ENCODE measurements at places on chromosomes 2 and 18.

DNA sequence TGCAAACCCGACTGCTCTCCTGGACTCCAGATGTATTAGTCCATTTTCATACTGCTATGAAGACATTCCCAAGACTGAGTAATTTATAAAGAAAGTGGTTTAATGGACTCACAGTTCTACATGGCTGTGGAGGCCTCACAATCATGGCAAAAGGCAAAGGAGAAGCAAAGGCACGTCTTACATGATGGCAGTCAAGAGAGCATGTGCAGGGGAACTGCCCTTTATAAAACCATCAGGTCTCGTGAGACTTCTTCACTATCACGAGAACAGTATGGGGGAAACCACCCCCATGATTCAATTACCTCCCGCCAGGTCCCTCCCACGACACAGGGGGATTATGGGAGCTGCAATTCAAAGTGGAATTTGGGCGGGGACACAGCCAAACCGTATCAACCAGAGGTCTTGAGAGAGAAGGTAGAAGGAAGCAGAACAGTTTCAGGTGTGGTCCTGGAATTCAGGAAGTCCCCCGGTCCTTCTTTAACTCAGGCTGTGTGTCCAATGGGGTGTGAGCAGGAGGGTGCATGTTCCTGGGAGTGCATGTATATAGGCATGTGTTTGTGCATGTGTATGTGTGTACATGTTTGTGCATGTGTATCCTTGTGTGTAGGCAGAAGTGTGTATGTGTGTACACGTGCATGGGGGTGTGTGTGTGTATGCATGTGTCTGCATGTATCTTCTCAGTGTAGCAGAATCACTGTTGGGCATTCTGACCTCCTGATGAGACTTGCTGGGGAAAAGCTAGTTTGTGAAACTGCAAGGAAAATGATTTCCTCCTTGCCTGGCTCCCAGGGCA, 46.2 kb downstream of the GREB1 start:
- DNase-seq, result no peak

DNA sequence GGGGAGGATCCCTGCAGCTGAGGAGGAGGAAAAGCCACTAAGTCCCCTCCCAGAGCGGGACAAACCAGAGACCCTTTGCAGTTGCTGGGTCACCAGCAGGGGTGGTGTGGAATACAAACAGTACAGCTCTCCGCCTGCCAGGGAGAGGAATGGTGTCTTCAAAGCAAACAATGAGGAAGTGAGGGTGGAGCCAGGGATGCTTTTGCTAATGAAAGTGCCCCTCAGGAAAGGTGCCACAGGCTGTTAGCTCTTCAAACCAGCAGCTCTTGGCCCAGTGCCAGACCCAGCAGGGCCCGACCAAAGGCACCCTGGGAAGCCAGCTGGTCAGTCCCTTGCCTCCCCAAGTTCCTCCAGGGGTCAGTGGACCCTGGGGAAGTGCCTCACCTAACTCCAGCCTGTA, 102.8 kb downstream of the HIBCH start:
- DNase-seq, result no peak

GRCh38 chr2:208501206-208501605, 94.6 kb downstream of the PTH2R start:
- no peak for DNase-seq

GRCh38 chr18:33369711-33370449, 70.6 kb downstream of the CCDC178 start:
- no peak for DNase-seq

- DNase-seq, result no peak
Observed at GRCh38 chr18:11219571-11219970, 70.2 kb upstream of the PIEZO2 start.

DNA sequence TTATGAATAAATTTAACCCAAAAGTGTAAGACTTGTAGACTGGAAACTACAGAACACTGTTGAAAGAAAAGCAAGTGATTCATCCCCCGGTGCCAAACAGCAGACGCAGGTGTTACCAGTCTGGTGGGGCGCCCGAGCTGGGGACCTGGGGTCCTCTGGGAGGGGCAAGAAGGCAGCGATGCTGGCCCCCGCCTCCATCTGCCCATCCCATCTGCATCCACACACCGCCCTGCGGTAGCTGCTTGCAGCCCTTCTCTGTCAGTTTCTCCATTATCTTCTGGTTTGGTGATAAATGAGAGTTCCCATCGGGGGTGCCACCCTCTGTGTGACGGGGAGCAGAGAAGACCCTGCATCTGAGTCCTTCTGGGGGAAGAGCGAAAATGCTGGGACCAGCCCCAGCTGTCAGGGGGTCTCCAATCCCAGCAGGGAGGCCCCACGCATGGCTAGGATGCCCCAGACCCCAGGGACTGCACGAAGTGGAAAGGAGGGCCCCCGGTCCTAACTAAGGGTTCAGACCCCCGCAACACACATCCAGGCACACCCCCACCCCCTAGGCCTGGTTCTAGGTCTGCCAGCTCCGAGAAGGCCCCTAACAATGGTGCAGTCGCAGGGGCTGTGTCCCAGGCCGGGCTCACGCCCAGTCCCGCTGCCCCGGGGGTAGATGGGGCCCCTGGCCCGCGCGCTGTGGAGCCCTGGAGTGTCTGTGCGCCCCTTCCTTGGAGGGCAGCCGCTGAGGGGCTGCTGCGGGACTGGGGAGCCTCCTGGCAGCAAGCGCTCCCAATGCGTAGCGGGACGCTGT, 686 bp upstream of the RGPD8 start:
- DNase-seq, result no peak

DNA sequence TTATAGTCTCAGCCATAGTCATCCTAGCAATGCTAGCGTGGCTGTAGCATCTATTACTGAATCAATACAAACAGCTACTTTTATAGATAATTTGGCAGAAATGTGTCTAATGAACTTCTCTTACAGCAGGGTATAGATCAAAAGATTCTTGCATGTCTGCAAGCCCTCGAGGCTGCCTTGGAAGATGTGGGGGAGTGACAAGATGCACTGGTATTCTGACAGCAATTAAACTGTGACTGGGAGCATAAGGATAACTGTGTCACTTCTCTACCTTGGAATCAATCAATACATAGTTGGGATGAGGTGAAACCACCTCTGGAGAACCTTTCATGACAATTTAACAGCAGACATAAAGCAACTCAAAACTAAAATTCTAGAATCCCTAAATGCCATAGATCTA, 59.3 kb upstream of the MYO3B start:
- no peak for DNase-seq

DNA sequence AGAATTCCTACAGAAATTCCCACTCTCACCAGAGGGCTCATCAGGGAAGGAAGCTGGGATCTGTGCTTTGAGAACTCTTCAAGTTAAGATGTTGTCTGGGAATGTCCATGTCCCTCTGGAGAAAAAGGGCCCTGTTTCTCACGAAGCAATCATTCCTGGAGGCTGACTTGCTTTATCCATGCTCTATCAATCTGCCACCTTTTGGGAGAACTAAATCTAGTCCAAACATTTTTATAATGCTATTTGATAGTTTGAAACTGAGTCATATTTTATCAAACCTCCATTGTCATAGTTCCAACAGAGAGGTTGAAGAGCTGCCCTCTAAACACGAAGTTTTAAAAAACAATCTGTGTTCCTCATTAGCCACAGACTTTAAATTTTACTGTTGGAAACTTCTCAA, 219.2 kb downstream of the MTX2 start:
- no peak for DNase-seq

DNA sequence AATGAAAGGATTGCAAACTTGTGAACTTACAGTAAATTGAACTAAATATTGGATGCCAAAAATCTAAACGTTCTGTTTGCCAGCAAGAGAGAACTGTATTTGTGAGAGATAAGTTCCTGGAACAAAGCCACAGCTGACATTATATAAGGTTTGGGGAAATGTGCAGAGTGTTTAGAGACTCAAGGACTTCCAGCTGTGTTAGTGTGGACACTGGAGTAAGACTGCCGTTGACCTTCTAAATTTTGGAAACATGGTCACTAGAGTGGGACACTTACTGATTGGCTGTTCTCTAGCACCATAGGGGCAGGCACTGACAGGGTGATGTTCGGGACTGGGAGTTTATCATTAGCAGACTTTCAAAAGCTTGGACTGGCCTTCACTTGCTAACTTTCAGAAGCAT, 40.5 kb downstream of the SCN9A start:
- DNase-seq, result no peak

DNA sequence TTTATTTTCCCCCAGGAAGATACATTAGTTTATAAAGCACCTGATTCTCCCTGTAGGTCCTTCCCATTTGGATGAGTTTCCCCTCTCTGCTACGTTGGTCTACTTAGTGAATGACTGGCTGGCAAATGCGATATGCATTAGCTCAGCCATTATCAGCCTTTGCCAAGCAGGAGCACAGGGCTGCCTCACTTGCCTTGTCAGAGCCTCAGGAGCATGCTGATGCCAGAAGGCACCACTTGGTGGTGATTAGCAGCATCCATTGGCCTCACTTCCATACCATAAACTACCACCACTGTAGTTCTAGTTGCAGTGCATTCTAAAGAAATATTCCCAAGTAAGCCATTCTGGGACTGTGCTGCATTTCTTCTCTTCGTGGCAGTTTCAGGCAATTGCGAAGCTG, 442.8 kb upstream of the CHST9 start:
- no peak for DNase-seq

- DNase-seq, result no peak
Observed at GRCh38 chr2:44843641-44844310, 97.7 kb upstream of the SIX3 start.

DNA sequence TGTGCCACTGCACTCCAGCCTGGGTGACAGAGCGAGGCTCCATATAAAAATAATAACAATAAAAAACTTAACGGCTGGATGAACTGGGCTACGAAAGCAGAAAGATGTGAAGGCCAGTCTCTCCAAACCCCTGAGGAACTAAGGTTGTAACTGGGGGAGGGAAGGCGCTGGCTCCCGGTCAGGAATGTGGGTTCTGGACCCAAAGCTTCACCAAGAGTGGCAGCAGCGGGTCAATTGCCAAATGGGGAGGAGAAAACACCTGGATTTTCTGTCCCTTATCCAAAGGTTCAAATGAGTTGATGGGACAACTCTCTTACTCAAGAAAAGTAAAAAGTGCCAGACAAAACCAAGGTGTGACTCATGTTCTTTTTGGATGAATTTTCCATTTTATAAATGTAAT, 60.1 kb upstream of the TFCP2L1 start:
- DNase-seq, result no peak

- DNase-seq, result no peak
Observed at GRCh38 chr2:191401287-191401686, 156.1 kb downstream of the MYO1B start.

DNA sequence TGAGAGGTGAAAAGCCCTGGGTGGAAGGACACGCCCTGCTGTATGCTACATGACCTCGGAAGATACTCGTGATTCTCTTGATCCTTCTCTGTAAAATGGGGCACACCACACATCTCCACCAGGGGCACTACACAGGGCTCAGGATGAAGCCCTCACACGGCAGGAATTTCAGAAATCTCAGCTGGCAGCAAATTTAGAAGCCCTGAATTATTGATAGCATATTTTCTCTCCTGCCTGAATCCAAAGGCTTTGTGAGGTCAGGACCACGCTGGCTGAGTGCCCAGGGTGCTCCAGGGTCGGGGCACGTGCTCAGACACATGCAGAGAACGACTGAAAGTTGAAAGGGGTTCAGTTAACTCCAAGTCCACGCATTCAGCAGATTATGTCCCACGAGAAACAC, 42.1 kb upstream of the GALR1 start:
- no peak for DNase-seq

- DNase-seq, result peak; percentile 40
Observed at GRCh38 chr2:121649149-121649595, at the start of gene CLASP1. Gene CLASP1 (minus strand): TSS chr2:121649462. CDS start chr2:121605895, 43,567 bp downstream.

DNA sequence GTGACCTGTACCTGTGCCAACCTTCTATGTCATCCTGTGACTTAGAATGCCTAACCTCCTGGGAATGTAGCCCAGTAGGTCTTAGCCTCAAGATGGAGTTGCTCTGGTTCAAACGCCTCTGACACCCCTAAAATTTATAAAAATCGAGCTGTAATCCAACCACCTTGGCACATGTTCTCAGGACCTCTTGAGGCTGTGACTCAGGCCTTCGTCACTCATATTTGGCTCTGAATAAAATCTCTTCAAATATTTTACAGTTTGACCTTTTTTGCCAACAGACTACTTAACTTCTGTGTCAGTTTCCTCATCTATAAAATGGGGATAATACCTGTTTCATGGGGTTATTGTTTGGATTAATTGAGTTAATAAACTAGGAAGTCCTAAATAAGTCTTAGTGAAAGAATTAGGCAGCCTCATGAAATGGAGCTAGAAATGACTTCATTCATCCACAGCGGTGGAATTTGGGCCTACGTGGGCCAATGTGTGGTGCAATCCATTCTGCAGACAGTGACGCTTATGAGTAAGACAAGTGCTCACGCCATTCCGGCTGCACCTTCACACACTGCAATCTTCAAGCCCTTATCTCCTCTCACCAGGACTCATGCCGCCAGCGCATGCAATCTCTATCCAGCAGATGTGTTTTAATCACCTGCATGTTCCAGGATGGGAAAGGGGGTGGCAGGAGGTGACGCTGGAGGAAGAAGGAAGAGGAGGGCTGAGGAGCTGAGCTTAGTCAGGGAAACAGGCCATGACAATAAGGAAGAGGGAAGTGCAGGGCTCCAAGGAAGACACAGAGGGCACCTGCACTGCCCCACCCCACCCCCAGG, 2.0 kb upstream of the UBE2F start:
- DNase-seq, result no peak

DNA sequence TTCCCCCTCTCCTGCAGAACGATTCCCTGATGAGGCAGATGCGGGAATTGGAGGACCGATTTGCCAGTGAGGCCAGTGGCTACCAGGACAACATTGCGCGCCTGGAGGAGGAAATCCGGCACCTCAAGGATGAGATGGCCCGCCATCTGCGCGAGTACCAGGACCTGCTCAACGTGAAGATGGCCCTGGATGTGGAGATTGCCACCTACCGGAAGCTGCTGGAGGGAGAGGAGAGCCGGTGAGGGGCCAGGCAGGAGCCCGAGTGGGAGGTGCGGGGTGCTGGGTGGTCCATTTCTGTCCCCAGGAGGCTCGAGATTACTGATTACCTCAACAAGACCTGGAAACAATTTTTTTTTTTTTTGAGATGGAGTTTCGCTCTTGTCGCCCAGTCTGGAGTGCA, 3.1 kb downstream of the DES start:
- DNase-seq, result no peak

- no peak for DNase-seq
Observed at GRCh38 chr2:64656379-64656778, 2.7 kb upstream of the SERTAD2 start.

DNA sequence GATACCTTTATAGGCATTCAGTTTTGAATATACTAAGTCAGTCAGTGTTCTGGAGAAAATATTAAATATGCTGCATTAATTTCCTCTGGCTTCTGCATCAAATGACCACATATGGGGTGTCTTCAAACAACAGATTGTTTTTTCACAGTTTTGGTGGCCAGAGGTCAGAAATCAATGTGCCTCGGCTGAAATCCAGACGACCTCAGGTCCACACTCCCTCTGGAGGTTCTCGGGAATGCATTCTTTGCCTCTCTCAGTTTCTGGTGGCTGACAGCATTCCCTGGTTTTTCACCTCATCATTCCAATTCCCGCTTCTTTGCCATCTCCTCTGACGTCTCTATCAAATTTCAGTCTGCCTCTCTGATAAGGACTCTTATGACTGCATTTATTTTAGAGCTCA, 142.3 kb downstream of the ZNF407 start:
- no peak for DNase-seq

GRCh38 chr18:51342815-51343214, 145.3 kb upstream of the MEX3C start:
- no peak for DNase-seq

Measured in stimulated activated CD4-positive, alpha-beta T cell treated with anti-CD3 and anti-CD28 coated beads, Interleukin-1b, Interleukin-23, amount 100 ng/mL, for 4 hours (primary cell).